Breast epithelium (tissue), 4 donors: ENCODE measurements at places on chromosomes 7 and 10. TPM values are rescaled to one million over a fixed set of nuclear protein-coding genes. Genes with fewer than 3 reads are reported as not detected.

DNA sequence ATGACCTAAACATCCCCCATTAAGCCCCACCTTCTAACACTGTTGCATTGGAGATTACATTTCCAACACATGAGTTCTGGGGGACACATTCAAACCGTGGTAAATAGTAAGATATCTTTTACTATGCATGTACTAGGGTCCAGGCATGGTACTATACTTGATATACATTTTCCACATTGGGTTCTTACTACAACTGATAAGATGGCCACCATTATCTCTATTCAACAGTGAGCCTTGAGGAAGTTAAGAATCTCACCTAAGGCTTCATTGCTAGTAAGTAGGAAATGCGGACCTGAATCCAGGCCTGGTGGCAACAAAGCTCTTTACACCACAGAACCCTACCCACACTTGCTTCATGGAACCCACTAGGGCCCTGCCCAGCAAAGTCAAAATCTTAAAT is 5.7 kb downstream of the PANK1 start:
- H3K4me1 ChIP-seq, result no peaks in the 10 kb centered on the region
- no peak overlapping the region for H3K27ac ChIP-seq

- H3K4me1 ChIP-seq, result peaks cover 20% of the 10 kb centered on the region
- H3K27ac ChIP-seq, result peak overlapping the region; percentile 84
- H3K27me3 ChIP-seq, result no peaks in the 10 kb centered on the region
- no peaks in the 10 kb centered on the region for H3K36me3 ChIP-seq
- no peak for DNase-seq
These were observed 9.2 kb upstream of the DDIT4 start for GRCh38 chr10:72264536-72264935.

DNA sequence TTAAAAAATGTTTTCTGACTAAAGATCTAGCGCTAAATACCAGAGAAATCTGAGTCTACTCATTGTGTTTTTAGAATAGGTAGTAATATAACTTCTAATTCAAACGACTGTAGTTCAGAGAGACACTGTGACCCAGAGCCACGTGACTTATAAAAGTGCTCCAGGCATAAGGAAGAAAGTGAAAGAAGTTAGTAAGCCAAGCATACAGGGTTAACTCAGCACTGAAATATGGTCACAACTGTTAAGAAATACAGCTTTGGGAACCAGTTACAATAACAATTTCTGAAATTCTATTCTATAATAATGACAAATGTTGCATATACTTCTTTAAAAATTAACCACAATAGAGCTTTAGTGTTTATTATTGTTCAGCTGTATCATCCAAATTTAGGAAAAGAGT is 119.1 kb downstream of the TFEC start:
- no peaks in the 10 kb centered on the region for H3K4me1 ChIP-seq
- H3K27ac ChIP-seq, result no peak overlapping the region
- no peaks in the 10 kb centered on the region for H3K27me3 ChIP-seq
- no peak for DNase-seq
- H3K4me3 ChIP-seq, result no peak overlapping the region

DNA sequence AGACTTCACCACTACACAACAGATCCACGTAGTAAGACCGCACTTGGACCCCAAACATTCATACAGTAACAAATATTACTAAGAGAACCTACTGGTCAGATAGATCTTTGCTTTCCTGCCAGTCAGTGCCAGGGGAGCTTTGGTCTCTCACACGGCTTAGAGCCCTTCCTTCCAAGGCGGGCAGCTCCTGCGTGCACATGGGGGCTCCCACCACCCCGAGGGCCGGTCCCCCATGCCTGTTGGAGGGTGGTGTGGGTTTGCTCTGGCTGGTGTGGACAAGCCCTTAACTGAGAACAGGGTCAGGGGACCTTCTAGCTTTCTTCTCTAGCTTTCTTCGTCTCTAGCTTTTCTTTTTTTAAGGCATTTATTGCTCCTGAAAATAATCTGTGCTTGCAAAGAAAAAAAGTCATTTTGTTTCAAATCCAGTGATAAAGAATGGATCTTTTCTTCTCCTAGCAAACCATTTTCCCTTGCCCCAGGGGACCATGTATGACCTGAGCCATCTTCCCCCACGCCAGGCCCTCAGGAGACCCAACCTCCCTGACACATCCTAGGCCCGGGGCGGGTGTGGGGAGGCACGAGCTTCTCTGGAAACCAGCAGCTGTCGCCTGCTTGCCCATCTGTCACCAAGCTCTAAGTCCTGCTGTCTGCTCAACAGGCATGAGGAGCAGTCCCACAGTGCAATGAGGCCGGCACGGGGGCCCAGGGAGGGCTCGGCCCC is 591.1 kb downstream of the PTPRN2 start:
- no peak overlapping the region for H3K27ac ChIP-seq
- no peaks in the 10 kb centered on the region for H3K27me3 ChIP-seq
- no peak for DNase-seq
- no peak overlapping the region for H3K4me3 ChIP-seq
- no peaks in the 10 kb centered on the region for H3K36me3 ChIP-seq

DNA sequence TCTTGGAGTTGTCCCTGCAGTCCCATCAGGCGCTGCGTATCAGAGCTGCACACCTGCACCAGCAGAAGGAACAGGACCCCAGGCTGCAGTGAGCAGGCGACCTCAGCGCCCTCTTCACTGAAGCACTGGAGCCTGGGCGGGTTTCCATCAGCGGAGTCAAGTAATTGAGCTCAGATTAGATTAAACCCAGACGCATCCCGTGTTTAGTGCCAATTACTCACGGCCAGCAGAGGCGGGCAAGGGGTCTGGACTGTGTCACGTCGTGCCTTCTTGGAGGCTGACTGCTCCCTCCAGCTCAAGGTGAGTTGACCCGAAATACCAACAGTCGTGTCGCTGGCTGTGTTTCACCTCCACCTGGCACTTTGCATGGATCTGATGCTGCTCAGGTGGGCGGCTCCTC is 123.6 kb downstream of the CXCL12 start:
- no peaks in the 10 kb centered on the region for H3K27me3 ChIP-seq
- no peaks in the 10 kb centered on the region for H3K36me3 ChIP-seq
- H3K27ac ChIP-seq, result peak overlapping the region; percentile 17
- DNase-seq, result no peak
- H3K4me3 ChIP-seq, result no peak overlapping the region

DNA sequence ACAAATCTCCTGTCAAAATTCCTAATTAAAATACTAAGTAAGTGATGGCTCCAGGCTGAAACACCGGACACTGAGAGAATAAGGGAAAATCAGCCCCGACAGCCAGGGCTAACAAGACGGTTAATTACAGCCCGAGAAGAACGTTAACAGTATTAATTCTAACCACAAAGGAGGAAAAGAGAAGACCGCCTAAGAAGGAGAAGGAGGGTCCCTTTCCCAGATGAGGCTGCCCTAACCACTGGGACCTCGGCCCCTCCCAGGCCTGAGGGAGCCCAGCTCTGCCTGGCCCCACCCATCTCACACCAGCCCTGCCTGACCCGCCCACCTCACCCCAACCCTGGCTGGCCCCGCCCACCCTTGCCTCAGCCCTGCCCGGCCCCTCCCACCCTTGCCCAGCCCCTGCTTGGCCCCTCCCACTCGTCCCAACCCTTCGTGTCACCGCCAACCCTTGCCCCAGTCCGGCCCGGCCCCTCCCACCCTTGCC is 51.3 kb downstream of the PWWP2B start:
- no peaks in the 10 kb centered on the region for H3K36me3 ChIP-seq
- DNase-seq, result no peak
- peaks cover 6% of the 10 kb centered on the region for H3K4me1 ChIP-seq
- peak overlapping the region; percentile 88 for H3K27ac ChIP-seq
- no peaks in the 10 kb centered on the region for H3K27me3 ChIP-seq
- peak overlapping the region; percentile 21 for H3K4me3 ChIP-seq

DNA sequence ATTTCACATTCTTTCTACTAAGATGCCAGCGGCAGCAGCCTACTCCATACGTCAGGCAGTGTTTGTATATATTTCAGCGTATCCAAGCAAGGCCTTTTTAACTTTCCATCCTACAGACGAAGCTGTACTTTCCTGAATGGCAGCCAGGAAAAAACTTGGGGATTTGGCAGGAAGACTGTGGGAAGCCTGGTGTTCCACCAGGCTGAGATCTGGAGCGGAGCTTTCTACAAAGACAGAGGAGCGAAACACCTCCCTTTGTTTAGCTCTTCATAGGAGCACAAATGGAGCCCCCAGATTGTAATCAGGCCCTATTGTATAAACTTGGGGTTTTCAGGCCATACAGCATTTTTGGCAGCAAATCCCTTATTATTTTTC is 143.8 kb downstream of the TES start:
- no peaks in the 10 kb centered on the region for H3K36me3 ChIP-seq
- peak overlapping the region; percentile 85 for H3K27ac ChIP-seq
- no peaks in the 10 kb centered on the region for H3K27me3 ChIP-seq
- DNase-seq, result peak; percentile 30

DNA sequence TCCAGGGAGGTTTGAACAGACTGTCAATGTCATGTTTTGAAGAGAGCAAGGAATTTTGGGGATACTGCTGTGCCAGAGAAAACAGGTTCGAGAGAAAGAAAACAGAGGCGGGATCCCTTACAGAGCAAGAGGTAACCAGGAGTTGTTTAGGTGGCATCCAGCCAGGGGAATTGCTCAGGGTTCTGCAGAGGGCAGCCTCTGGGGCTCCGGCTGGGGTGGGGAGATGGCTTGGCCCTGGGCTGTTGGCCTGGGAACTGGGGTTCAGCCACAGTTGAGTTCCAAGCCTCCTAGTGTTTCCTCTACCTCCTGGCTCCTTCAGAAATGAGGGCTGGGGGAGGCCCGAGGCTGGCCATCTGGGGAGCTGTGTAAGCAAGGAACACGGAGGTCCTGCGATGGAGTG is 68.0 kb downstream of the CAMK1D start:
- no peaks in the 10 kb centered on the region for H3K36me3 ChIP-seq
- H3K4me1 ChIP-seq, result no peaks in the 10 kb centered on the region
- DNase-seq, result no peak
- no peak overlapping the region for H3K27ac ChIP-seq
- H3K4me3 ChIP-seq, result no peak overlapping the region

DNA sequence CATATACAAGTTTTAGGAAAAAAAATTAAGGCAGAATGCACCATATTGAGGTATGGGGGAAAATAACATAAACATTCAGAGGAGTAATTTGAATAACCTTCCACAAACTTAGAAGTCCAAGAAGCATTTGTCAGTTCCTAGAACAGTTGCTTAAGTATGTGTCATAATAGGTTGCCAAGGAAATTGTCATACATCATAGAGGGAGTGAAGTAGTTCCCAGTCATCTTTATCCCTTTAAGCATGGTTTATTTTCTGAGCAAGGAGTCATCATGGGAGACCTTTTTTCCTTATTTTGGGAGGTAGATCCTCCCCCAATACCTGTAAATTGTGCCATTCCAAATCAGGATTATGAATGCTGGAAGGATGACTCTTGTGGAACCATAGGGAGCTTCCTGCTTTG is at the start of gene SSMEM1:
Gene SSMEM1, plus strand, starts transcription at position 219 of the 400 bp plus-strand sequence. Its CDS starts 51 bp downstream, at position 270.
- no peak for DNase-seq
- no peak within 1 kb of the TSS for H3K27ac ChIP-seq
- H3K4me1 ChIP-seq, result peaks cover 9% of the 10 kb centered on the region
- no peaks in the 10 kb centered on the region for H3K36me3 ChIP-seq
- H3K4me3 ChIP-seq, result no peak within 1 kb of the TSS

GRCh38 chr10:113890769-113891168 is 36.3 kb downstream of the NHLRC2 start:
- DNase-seq, result no peak
- no peaks in the 10 kb centered on the region for H3K27me3 ChIP-seq
- no peaks in the 10 kb centered on the region for H3K4me1 ChIP-seq
- H3K27ac ChIP-seq, result no peak overlapping the region

Gene VAX1
- total RNA-seq, result not detected

Gene PNLIP
- total RNA-seq, result not detected

Gene TMEM26
- not detected for total RNA-seq

Gene TACR2
- total RNA-seq, result 3.2 TPM

Gene RARRES2
- total RNA-seq, result 267 TPM

Gene ITPRID1
- total RNA-seq, result not detected

Gene EEPD1
- 6.4 TPM for total RNA-seq

Gene MMD2
- not detected for total RNA-seq
